ENCODE measurements at places on chromosomes 4 and X. TPM values are rescaled to one million over a fixed set of nuclear protein-coding genes. Genes with fewer than 3 reads are reported as not detected.
A peak's percentile ranks its signal among the peaks of the same experiment; 100 is the strongest.

Gene CDS1
- total RNA-seq, result not detected

Gene ADGRL3
- total RNA-seq, result not detected

Gene FAAH2
- total RNA-seq, result not detected

Gene SLC6A14
- not detected for total RNA-seq

Gene ADAM29
- not detected for total RNA-seq

Gene MAGEA9B
- total RNA-seq, result not detected

Gene OTUD4
- 25.1 TPM for total RNA-seq

Gene PCSK1N
- not detected for total RNA-seq

Gene PDK3
- total RNA-seq, result 0.63 TPM

Gene GLA
- total RNA-seq, result 67.9 TPM

DNA sequence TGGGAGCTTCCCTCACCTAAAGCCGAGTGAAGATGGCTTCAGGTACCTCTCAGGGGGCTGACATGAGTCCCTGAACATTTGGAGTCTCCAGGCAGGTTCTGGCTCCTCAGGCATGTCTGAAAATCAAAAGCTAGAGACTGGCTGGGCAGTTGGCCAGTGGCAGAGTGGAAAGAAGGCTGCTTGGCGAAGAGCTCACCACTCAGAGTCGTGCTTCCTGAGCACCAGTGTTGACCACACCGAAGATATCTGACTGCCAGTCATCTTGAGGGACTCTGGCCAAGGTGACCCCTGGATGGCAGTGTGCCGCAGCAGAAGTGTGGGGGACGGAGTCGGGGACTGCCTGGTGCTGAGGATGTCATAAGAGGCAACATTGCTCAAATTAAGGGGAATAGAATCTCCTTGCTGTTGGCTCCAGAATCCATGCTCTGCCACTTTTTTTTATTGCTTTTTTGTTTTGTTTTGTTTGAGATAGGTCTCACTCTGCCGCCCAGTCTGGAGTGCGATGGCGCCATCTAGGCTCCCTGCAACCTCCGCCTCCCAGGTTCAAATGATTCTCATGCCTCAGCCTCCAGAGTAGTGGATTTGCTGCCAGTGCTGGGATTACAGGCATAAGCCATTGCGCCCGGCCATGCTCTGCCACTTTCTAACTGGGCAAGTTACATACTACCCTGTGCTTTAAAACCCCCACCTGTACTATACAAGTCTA lies 172.5 kb upstream of the GATB start:
- H3K27ac ChIP-seq, result no peak overlapping the region
- H3K27me3 ChIP-seq, result peaks cover 6% of the 10 kb centered on the region
- peaks cover 9% of the 10 kb centered on the region for H3K4me1 ChIP-seq
- no peak overlapping the region for H3K4me3 ChIP-seq
- H3K36me3 ChIP-seq, result no peaks in the 10 kb centered on the region

DNA sequence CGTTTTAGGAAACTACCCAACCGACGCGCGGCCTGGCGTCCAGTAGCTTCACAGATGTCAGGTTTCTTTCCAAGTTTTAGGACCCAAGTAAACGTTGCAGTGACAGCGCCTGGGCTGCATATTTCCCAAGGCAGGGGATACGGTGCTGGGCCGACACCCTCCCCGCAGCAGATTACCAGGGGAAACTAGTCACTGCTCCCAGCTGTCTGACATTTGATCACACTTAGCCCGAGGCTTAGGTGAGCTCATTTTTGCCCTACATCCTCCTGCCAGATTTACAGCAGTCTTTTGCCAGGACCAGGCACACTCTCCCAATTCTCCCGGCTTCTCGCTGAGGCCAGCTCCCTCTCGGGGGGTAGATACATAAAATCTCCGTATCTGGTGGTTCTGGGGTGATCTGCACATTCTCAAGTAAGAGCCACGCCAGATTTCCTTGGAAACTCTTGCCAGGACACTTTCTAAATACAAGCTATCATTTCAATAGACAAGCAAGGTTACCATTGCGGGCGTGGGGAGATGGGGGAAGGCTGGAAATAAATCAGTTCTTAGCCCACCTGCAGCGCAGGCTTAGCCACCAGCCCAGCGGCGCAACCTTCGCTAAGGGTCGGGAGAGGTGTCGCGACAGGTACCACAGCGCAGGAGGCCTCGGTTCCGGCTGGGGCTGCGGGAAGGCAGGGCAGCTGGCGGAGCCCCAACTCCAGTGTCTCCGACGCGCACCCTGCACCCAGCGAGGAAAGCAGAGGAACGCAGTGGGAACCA lies 2.5 kb upstream of the SOX3 start:
- no peak for DNase-seq
- no peaks in the 10 kb centered on the region for H3K36me3 ChIP-seq
- no peaks in the 10 kb centered on the region for H3K4me1 ChIP-seq

GRCh38 chrX:15298201-15298600 lies 17.2 kb downstream of the ASB11 start:
- no peaks in the 10 kb centered on the region for H3K36me3 ChIP-seq
- DNase-seq, result no peak
- H3K27me3 ChIP-seq, result peaks cover 2% of the 10 kb centered on the region
- peak overlapping the region; percentile 6 for H3K27ac ChIP-seq

GRCh38 chrX:53223955-53224859 lies 800 bp downstream of the KDM5C start:
- H3K36me3 ChIP-seq, result peaks cover 4% of the 10 kb centered on the region
- H3K27me3 ChIP-seq, result no peaks in the 10 kb centered on the region
- H3K4me3 ChIP-seq, result peak overlapping the region; percentile 94
- H3K4me1 ChIP-seq, result peaks cover 35% of the 10 kb centered on the region
- DNase-seq, result peak; percentile 63
- H3K27ac ChIP-seq, result peak overlapping the region; percentile 99

DNA sequence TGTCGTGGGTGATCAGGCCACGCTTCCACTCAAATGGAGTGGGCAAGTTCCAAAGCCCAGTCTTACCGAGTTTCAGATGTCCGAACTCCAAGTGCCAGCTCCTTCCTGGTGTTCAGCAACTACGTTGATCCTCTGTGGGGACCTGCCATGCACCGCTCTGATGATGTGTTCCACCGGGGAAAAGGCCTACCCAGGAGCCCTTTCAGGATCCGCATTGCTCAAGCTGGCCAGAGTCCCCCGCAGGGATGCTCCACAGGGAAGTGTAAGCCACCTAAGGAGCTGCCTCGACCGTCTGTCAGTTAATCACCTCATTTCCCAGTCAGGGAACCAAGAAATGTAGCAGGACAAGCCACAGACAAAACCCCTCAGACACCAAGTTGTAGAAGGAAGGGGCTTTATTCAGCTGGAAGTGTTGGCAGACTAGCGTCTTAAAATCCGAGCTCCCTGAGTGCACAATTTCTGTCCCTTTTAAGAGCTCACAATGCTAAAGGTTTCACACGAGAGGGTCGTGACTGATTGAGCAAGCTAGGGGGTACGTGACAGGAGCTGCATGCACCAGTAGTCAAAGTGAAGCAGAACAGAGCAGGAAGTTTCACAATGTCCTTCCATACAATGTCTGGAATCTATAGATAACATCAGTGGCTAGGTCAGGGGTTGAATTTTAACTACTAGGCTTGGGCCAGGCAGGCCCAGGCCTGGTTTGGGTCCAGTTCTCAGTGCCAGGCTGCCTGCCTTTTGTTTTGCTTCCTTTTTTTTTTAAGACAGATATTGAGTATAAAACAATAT lies 126.2 kb upstream of the ZDHHC15 start:
- H3K4me1 ChIP-seq, result no peaks in the 10 kb centered on the region
- peaks cover 2% of the 10 kb centered on the region for H3K27me3 ChIP-seq
- no peak for DNase-seq
- no peak overlapping the region for H3K27ac ChIP-seq

GRCh38 chr4:53478671-53479456 lies 101.4 kb downstream of the FIP1L1 start:
- H3K27ac ChIP-seq, result peak overlapping the region; percentile 97
- peaks cover 65% of the 10 kb centered on the region for H3K4me1 ChIP-seq
- DNase-seq, result peak; percentile 89
- H3K36me3 ChIP-seq, result no peaks in the 10 kb centered on the region

GRCh38 chrX:106917830-106918500 lies 2.2 kb upstream of the CLDN2 start:
- peaks cover 2% of the 10 kb centered on the region for H3K27me3 ChIP-seq
- H3K4me1 ChIP-seq, result peaks cover 18% of the 10 kb centered on the region
- H3K4me3 ChIP-seq, result no peak overlapping the region
- H3K36me3 ChIP-seq, result no peaks in the 10 kb centered on the region
- peak; percentile 34 for DNase-seq

GRCh38 chr4:17717301-17717700 lies 64.1 kb downstream of the FAM184B start:
- no peaks in the 10 kb centered on the region for H3K36me3 ChIP-seq
- H3K27me3 ChIP-seq, result peaks cover 3% of the 10 kb centered on the region
- H3K27ac ChIP-seq, result no peak overlapping the region
- peaks cover 12% of the 10 kb centered on the region for H3K4me1 ChIP-seq

GRCh38 chrX:83333813-83334212 lies 174.3 kb upstream of the POU3F4 start:
- H3K4me1 ChIP-seq, result no peaks in the 10 kb centered on the region
- no peaks in the 10 kb centered on the region for H3K36me3 ChIP-seq
- H3K4me3 ChIP-seq, result no peak overlapping the region
- H3K27ac ChIP-seq, result no peak overlapping the region

DNA sequence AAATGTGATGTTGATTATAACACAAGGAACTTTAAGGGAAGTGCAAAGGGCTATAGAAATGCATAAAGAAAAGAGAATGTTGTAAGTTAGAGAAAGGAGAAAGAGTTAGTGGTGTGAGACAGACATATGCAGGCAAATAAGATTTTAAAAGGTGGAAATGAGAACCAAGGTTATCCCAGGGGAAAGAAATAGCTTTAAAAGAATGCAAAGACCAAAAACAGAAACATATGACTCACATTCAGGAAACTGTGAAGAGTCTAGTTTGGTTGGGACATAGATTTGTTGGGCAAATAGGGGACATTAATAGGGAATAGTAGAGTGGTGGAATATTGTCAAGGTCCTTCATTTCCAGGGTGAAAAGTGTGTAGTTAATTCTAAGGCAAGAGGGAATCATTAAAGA lies 52.4 kb downstream of the MAPK10 start:
- H3K27me3 ChIP-seq, result peaks cover 4% of the 10 kb centered on the region
- peaks cover 13% of the 10 kb centered on the region for H3K4me1 ChIP-seq
- H3K27ac ChIP-seq, result no peak overlapping the region
- no peaks in the 10 kb centered on the region for H3K36me3 ChIP-seq
- no peak for DNase-seq

GRCh38 chr4:6663596-6664393 lies 23.3 kb downstream of the MRFAP1 start:
- peaks cover 18% of the 10 kb centered on the region for H3K4me1 ChIP-seq
- H3K27me3 ChIP-seq, result peaks cover 17% of the 10 kb centered on the region
- H3K27ac ChIP-seq, result no peak overlapping the region
- DNase-seq, result no peak
- no peaks in the 10 kb centered on the region for H3K36me3 ChIP-seq
- peak overlapping the region; percentile 62 for H3K4me3 ChIP-seq

DNA sequence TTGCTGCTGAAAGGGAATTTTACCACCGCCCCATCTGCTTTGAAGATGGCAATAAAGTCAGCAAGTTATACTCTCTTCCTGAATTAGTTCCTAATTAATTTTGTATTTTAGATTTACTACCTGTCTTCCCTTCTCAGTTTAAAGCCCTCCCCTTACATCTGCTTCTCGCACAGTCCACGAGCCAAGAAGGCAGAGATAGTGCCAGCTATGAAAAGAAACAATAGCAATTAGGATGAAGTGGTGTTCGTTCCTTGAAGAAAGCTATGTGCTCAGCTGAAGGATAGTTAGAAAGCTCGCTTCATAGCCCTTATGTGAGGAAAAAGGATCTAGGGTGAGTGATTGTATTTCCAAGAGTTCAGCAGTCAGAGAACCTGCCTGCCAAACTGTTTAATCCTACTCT lies 1678.8 kb upstream of the TENM3 start:
- H3K27me3 ChIP-seq, result no peaks in the 10 kb centered on the region
- H3K4me3 ChIP-seq, result no peak overlapping the region
- H3K4me1 ChIP-seq, result no peaks in the 10 kb centered on the region
- no peaks in the 10 kb centered on the region for H3K36me3 ChIP-seq
- no peak overlapping the region for H3K27ac ChIP-seq
- no peak for DNase-seq

GRCh38 chr4:72842323-72842722 lies 227.2 kb downstream of the COX18 start:
- H3K27ac ChIP-seq, result no peak overlapping the region
- no peaks in the 10 kb centered on the region for H3K36me3 ChIP-seq
- H3K4me3 ChIP-seq, result no peak overlapping the region
- peaks cover 28% of the 10 kb centered on the region for H3K4me1 ChIP-seq
- H3K27me3 ChIP-seq, result peaks cover 3% of the 10 kb centered on the region

- peak; percentile 24 for DNase-seq
- peaks cover 29% of the 10 kb centered on the region for H3K36me3 ChIP-seq
- peak overlapping the region; percentile 51 for H3K4me3 ChIP-seq
Measured at GRCh38 chr4:41505161-41505661, 32.7 kb upstream of the LIMCH1 start.

- peaks cover 17% of the 10 kb centered on the region for H3K4me1 ChIP-seq
- H3K36me3 ChIP-seq, result peaks cover 5% of the 10 kb centered on the region
- no peak overlapping the region for H3K27ac ChIP-seq
- no peaks in the 10 kb centered on the region for H3K27me3 ChIP-seq
Measured at GRCh38 chrX:118758511-118758910, 31.1 kb downstream of the IL13RA1 start.

DNA sequence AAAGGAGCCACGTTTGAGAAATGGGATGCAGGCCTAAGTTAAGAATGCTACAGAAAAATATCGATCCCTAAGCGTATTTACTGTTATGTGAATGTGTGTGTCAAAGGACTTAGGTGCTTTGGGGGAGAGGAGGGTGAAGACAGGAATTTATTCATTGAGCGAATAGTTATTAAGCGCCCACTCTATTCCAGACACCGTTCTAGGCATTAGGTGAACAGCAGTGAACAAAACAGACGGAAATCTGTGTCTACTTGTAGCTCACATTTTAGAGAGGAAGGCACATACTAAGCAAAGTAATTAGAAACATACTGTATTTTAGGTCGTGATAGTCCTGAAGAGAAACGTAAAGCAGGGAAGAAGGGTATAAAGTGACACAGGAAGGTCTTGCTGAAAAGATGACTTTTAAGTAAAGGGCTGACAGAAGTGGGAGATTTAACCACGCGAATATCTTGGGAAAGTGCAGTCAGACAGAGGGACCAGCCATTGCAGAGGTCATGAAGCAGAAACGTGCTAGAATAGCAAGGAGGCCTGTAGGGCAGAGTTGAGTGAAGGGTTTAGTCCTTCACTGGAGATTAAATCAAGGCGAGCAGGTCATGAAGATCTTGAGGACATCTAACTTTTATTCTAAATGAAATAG lies 541 bp downstream of the AIMP1 start:
- H3K36me3 ChIP-seq, result peaks cover 26% of the 10 kb centered on the region
- DNase-seq, result no peak
- no peak overlapping the region for H3K27ac ChIP-seq
- peaks cover 38% of the 10 kb centered on the region for H3K4me1 ChIP-seq
- H3K27me3 ChIP-seq, result no peaks in the 10 kb centered on the region

GRCh38 chr4:47287735-47288134 lies 175.8 kb downstream of the COMMD8 start:
- DNase-seq, result peak; percentile 36
- H3K27ac ChIP-seq, result no peak overlapping the region
- H3K27me3 ChIP-seq, result peaks cover 5% of the 10 kb centered on the region
- peaks cover 5% of the 10 kb centered on the region for H3K4me1 ChIP-seq
- no peak overlapping the region for H3K4me3 ChIP-seq

GRCh38 chr4:2313366-2313765 lies 51.5 kb upstream of the MXD4 start:
- peaks cover 14% of the 10 kb centered on the region for H3K36me3 ChIP-seq
- DNase-seq, result no peak
- H3K4me1 ChIP-seq, result no peaks in the 10 kb centered on the region
- H3K27ac ChIP-seq, result no peak overlapping the region
- no peak overlapping the region for H3K4me3 ChIP-seq
- peaks cover 31% of the 10 kb centered on the region for H3K27me3 ChIP-seq

GRCh38 chr4:123463869-123464268 lies 67.3 kb downstream of the SPRY1 start:
- H3K4me3 ChIP-seq, result no peak overlapping the region
- H3K4me1 ChIP-seq, result no peaks in the 10 kb centered on the region
- H3K27ac ChIP-seq, result no peak overlapping the region
